ENCODE measurements at places on chromosomes 5 and 9.

- no peak for DNase-seq
Observed at GRCh38 chr9:122383992-122384461, 13.2 kb downstream of the PTGS1 start.

DNA sequence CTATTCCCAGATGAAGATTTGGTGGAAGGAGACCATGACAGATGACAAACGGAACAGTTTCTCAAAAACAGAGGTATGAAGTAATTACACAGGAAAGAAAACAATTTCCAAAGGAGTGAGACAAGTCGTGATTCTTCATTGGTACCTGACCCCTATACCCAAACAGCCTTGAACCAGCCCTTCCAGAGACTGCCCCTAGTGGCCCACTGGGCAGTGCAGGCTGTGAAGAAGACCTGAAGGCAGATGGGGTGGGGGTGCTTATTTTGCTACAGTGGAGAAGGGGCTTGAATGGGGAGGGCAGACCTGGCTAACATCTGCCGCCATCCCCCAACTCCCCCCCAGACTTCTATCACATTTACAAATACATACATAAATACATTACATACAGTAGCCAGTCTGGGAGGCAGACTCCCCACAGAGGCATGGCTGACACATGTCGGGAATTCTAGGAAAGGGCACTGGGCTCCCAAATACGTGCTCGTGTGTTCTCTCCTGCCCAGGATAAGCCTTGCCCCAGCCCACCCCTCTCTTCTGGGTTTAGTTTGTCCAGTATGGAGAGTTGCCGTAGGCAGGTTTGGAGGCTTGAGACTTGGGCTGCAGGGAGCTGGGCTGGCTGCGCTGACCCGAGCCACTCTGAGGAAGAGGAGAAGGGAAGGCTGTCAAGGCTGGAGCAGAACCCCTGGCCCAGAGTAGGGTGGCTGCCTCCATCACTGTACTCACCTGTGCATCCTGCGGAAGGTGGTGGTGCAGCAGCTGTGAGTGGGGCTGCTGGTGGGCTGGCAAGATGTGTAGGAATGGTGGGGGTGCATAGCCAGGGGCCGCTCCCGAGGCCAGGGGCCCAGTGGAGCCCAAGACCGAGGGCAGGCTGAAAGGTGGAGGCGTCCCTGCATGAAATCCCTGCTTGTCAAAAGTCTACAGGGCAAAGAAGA is 105.3 kb downstream of the UBE2R2 start:
- no peak for DNase-seq

DNA sequence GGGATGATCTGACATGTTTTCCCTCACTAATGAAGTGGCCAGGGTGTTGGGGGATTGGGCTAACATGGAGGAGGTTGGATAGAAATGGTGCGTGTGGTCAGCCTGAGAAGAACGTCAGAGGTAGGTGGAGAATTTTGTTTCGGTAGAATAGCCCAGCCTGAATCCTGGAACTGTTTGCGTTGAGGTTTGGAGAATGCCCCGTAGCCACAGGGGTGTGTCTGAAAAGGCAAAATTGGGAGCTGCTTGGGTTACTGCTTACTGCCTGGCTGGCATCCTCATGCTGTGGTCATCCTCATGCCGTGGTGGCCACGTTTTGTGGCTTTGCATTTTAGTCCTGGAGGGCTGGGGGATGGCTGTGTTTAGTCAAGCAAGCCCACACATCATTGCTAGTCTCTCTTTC is 236.9 kb downstream of the GOLPH3 start:
- DNase-seq = no peak

- no peak for DNase-seq
Observed at GRCh38 chr9:85045271-85045670, 375.7 kb downstream of the NTRK2 start.

DNA sequence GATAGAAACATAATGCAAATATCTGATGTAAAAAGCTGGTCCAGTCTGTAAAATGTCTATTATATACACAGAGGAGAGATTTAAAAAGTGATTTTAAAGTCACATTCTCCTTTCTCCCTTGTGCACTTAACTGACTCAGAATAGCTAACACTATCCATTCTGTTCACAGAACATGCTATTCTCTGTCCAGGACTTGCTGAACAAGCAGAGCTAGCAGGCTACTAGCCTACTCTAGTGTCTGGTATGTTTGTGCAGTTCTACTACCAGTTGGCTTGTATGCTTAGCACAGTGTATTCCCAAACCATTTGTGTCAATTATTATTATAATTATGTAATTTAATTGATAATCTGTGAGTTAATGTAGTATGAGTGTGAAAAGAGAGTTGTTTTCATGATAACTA is 161.7 kb upstream of the NUDT12 start:
- no peak for DNase-seq

GRCh38 chr5:115354246-115354645 is 57.8 kb upstream of the CCDC112 start:
- no peak for DNase-seq

- DNase-seq = no peak
Observed at GRCh38 chr5:39542511-39543285, 117.9 kb upstream of the DAB2 start.

DNA sequence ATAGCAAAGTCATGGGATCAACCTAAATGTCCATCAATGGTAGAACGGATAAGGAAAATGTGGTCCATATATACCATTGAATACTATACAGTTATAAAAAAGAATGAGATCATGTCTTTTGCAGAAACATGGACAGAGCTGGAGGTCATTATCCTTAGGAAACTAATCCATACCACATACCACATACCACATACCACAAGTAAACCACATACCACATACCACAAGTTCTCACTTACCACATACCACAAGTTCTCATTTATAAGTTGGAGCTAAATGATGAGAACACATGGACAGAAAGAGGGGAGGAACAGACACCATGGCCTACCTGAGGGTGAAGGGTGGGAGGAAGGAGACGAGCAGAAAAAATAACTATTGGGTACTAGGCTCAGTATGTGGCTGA is 154.6 kb upstream of the GHR start:
- no peak for DNase-seq

DNA sequence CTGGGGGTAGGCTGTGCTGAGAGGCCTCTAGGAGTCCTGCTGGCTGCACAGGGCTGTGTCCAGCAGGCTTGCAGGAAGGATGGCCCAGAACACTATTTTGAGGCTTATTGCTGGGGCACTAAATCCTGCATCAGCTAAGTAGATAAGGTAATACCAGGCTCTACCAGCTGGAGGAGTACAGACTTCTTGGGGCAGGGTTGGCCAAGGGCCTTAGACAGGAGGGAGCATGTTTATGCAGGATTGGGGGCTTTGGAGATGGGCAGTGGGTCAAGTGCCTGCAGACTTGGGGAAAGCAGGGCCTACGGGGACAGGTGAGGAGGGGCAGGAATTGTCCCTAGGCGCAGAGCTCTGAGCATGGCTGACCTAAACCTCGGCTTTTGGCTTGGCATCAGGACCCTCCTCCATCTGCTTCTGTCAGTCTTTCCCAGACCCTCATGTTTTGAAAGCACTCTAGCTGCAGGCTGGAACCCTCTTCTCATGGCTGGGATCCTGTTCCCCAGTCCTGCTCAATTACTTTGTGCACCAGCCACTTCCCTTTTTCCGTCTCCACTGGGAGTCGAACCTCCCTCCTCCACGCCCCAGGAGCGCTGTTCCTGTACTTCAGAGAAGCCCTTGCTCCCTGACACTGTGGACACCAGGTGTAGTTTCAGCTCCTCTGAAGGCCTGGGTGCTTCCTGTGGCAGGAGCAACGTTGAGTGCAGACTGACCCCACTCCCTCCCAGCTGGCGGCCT is 61.0 kb upstream of the SPTLC1 start:
- DNase-seq = no peak

DNA sequence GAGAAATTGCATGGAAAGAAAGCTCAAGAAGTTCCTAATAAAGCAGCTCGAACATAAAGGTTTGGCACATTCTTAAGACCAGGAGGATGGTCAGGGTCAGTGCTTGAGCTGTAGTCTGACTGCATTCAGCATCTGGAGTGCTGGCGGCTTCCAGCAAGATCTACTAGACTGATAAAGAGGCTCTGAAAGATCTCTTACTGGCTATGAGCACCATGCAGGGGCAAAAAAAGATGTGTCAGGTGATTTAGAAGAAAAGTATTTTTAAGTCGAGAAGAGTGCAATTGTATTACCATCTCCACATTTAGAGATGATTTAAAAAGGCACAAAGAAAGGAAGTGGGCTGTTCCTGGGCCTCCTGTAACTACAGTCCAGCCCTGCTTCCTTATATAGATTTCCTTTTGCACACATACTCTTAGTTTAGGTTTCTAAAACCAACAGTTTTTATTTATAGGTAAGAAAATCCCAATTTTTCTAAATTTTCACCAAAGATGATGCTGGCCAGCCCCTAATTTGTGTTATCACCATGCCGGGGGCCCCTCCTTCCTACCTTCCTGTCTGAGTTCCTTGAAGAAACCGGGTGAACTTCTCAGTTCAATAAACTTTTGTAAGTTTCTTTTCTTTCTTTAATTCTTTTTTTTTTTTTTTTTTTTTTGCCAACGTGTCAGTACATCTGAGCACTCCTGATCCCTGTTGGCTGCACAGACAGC is 65.9 kb upstream of the PLPP1 start:
- DNase-seq = peak; percentile 13

DNA sequence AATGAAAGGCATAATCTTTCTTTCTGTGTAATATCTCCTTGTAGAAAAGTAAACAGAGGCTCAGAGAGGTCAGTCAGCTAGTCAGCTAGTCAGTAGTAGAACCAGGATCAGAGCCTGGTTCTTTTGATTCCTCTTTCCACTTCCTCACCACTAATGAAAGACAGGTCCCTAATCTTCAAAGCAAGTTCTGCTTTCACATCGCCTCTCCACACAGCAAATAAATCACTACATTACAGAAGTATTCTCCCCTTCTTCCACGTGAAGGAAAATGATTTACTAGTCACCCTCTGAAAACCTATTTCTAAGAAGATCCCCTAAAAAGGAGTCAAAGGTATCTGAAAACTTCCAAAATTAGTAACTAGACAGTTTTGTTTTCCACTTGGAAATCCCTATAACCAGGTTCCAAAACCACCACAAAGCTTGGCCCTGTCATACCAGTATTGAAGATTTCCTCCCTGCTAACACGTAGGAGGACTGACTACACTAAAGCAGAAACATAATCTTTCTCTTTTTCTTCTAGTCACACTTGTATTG is 140.5 kb upstream of the TARS1 start:
- DNase-seq = peak; percentile 4

DNA sequence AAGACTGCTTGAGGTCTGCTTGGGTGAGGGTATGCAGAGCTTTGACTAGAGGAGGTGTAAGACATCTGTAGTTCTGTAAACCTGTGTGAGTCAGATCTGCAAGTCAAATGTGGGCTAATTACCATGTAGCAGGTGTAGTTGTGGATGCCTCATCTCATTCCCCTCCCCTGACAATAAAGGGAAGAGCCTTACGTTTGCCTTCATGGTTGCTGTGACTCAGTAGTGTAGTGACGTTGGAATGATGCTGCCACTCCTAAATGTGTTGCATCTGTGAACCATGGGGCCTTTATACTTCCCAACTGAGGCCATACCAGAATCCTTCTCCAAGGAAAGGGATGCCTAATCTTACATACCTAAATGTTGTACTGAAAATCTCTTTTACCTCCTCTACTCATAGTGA is 26.0 kb downstream of the PRDM6 start:
- DNase-seq = no peak

DNA sequence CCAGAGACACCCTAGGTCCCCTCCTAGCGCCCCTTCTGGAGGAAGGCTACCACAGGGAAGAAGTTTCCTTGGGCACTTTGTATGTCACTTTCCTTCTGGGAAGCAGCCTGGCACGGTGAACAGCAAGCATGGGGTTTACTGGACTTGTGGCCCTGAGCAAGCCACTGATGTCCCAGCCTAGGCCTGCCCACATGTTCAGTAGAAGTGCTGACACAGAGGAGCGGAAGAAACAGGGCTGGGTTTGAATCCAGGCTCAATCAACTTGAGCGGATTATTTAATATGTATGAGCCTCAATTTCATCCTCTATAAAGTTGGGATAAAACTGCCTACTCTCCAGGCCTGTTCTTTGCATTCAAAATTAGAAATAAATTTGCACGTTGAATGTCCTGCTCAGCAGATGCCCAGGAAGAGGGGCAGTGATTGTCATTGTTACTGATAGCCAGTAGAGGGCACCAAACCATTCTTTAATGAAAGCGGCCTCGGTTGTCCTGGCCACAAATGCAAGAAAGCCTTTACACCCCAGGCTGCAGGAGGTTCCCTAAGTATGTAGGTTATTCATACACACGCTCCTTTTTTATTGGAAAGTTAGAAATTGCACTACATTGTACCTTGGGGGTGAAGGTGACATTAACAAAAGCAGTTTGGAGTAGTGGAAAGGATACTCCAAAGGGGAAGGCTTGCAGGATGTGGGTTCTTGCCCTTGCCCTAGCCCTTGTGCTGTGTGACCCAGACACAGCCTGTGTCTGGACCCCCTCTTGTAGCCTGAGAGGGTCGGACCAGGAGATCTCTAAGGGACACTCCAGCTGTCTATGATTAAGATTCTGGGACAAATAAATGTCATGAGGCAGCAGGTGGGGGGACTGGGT is 13.4 kb upstream of the XPA start:
- peak; percentile 68 for DNase-seq

DNA sequence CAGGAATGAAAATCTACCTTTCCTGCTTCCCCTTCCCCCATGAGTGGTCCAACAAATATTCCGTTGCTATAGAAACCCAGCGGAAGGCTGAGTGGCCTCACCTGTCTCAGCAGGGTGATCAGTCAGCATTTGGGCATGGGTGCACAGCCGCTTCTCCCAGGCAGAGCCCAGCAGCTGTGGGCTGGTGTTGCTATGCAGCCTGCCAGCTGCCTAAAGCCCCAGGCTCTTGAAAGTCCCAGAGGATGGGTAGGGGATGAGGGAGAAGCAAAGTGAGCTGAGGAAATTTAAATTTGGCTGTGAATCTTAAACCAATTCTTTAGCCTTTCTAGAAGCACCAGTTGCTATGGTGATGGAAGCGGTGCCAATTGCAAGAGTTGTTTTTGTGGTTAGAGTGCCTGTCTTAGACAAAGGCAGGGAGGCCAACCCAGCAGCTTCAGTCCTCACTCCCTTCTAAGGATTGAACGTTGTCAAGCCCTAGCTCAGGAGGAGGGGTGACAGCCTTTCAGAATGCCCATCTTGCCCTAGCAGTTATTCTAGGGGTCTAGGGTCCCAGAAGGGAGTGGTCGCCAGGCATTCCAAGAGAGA is 151.5 kb upstream of the PITX1 start:
- DNase-seq = no peak

GRCh38 chr5:157563929-157564716 is 11.5 kb downstream of the ADAM19 start:
- no peak for DNase-seq

DNA sequence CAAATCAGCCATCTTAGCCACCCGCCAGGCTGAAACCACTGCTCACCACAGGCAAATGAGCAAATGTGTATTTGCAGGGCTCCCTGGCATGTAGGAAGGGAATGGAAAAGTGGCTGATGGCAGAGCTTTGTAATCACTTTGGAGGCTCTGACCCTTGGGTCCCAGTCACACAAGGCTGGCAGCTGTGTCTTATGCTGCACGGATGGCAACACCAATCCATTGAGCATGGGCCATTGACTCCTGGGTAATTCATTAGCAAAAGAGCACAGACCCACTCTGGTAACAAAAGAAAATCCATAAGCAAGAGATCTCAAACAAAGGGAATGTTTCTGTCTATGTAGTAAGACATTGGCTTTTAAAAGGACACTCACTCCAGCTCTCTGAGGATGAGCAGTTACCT is 57.6 kb downstream of the SPOCK1 start:
- DNase-seq = no peak

GRCh38 chr5:162593881-162594280 is 526.3 kb downstream of the GABRG2 start:
- peak; percentile 2 for DNase-seq
